ENCODE measurements at places on chromosomes 12 and 14.
A peak's percentile ranks its signal among the peaks of the same experiment; 100 is the strongest.

DNA sequence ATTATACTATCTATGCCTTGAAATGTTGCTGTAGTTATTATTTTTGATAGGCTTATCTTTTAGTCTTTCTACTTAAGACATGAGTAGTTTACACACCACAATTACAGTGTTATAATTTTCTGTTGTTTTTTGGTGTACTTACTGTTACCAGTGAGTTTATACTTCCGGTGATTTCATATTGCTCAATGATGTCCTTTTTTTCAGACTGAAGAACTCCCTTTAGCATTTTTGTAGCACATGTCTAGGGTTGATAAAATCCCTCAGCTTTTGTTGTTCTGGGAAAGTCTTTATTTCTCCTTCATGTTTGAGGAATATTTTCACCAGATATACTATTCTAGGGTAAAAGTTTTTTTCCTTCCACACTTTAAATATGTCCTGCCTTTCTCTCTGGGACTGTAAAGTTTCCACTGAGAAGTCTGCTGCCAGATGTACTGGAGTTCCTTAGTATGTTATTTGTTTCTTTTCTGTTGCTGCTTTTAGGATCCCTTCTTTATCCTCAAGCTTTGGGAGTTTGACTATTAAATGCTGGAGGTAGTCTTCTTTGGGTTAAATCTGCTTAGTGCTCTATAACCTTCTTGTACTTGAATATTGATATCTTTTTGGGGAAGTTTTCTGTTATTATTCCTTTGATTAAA lies 41.5 kb upstream of the FERMT2 start:
- no peak for DNase-seq

GRCh38 chr14:26132061-26132645 lies 465.7 kb downstream of the NOVA1 start:
- DNase-seq: no peak

DNA sequence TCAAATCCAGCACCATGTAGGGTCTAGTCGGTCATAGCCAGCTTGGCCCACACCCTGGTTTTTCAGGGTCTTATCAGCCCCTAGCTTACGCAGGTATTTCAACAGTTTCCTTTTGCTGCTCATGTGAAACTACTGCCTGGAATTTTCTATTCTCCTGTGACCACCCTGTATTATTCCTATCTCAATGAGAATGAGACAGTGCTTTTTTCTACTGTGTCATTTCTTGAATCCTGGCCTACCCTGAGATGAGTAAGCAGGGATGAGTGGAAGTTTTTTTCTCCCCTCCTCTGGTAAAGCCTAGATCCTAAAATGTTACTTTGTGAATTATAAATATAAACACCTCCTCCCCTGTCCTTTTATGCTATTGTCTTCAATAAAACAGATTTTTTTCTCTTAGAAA lies 62.7 kb upstream of the ARID2 start:
- no peak for DNase-seq

- no peak for DNase-seq
Measured at GRCh38 chr14:103739793-103740501, 24.3 kb downstream of the ZFYVE21 start.

GRCh38 chr12:105170139-105170538 lies 62.6 kb downstream of the WASHC4 start:
- DNase-seq: no peak

GRCh38 chr14:103735022-103735421 lies 19.4 kb downstream of the ZFYVE21 start:
- no peak for DNase-seq

DNA sequence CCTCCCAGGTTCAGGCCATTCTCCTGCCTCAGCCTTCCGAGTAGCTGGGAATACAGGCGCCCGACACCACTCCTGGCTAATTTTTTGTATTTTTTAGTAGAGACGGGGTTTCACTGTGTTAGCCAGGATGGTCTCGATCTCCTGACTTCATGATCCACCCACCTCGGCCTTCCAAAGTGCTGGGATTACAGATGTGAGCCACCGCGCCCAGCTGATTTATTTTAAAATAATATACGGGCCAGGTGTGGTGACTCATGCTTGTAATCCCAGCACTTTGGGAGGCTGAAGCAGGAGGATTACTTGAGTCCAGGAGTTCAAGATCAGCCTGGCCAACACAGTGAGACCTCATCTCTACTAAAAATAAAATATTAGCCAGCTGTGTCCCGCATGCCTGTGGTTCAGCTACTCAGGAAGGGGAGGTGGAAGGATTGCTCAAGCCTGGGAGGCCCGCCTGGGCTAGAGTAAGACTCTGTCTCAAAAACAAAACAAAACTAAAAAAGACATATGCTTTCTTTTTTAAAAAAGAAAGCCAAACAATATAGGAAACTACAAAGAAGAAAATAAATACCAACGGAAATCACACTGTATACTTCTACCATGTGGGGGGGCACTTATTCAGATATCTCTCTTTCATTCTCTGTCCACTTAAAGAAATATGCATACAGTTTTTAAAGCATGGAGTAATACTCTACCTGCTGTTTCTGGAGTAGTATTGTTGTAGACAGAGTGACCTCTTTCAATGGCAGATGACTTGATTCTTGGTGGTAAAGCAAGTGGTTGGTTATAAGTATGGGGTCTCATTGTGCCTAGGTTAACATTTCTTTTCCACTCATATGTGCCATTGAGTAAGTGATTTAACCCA lies 930 bp upstream of the MIA2 start:
- no peak for DNase-seq

GRCh38 chr12:125249932-125250331 lies 184.7 kb downstream of the AACS start:
- no peak for DNase-seq

GRCh38 chr14:106844608-106845285 lies 1318.4 kb downstream of the TMEM121 start:
- DNase-seq: peak; percentile 27
